Adrenal gland (tissue), 19 donors: ENCODE measurements at places on chromosomes 11 and 22. TPM values are rescaled to one million over a fixed set of nuclear protein-coding genes. Genes with fewer than 3 reads are reported as not detected.

- no peaks in the 10 kb centered on the region for H3K36me3 ChIP-seq
- peak within 1 kb of the TSS; percentile 90 for H3K27ac ChIP-seq
- DNase-seq, result no peak
- no peaks in the 10 kb centered on the region for H3K27me3 ChIP-seq
Observed at GRCh38 chr22:43186272-43187170, at the start of gene TTLL12. TTLL12 (minus strand) TSS chr22:43187134; CDS start chr22:43187069, 65 bp downstream.

GRCh38 chr11:4825132-4825531 lies 4.0 kb downstream of the OR51F2 start:
- no peak overlapping the region for H3K27ac ChIP-seq
- H3K4me1 ChIP-seq, result no peaks in the 10 kb centered on the region
- no peaks in the 10 kb centered on the region for H3K36me3 ChIP-seq
- no peak overlapping the region for H3K4me3 ChIP-seq
- no peak for DNase-seq

DNA sequence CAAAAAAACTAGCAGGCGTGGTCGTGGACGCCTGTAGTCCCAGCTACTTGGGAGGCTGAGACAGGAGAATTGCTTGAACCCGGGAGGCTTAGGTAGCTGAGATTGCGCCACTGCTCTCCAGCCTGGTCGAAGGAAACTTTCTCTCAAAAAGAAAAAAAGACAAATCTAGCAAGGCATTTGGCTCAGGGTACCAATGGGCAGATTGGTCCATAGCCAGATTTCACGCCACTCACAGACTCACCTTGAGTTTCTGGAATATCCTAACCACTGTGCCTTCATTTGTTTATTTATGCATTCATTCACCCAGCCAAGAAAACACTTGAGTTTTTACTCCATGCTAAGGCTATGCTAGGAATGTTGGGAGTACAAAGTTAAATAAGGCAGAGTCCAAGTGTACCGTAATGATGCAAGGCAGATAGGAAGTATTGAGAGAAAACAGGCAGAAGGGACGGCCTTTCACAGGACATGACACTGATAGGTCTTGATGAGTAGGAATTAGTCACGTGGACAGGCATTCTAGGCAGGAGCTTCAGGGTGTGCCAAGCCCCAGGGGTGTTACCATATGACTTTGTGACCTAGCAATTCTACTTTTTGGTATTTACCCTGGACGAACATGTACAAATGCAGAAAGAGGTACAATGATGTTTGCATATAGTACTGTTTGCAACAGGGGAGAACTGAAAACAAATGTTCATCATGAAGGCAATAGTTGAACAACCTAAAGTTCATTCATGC lies 3.0 kb upstream of the PACSIN3 start:
- H3K36me3 ChIP-seq, result no peaks in the 10 kb centered on the region
- H3K4me3 ChIP-seq, result no peak overlapping the region
- no peaks in the 10 kb centered on the region for H3K27me3 ChIP-seq
- H3K4me1 ChIP-seq, result peaks cover 22% of the 10 kb centered on the region
- no peak for DNase-seq

GRCh38 chr11:43943372-43943930 lies 1.0 kb downstream of the C11orf96 start:
- H3K27me3 ChIP-seq, result no peaks in the 10 kb centered on the region
- peak overlapping the region; percentile 75 for H3K4me3 ChIP-seq
- H3K27ac ChIP-seq, result peak overlapping the region; percentile 95

Gene MS4A6A
- 57.1 TPM for polyA plus RNA-seq

Gene EML3
- 139 TPM for polyA plus RNA-seq
